ENCODE measurements at places on chromosomes 2 and 18.

- no peak for DNase-seq
Measured at GRCh38 chr2:192313773-192314172, 119.0 kb upstream of the TMEFF2 start.

DNA sequence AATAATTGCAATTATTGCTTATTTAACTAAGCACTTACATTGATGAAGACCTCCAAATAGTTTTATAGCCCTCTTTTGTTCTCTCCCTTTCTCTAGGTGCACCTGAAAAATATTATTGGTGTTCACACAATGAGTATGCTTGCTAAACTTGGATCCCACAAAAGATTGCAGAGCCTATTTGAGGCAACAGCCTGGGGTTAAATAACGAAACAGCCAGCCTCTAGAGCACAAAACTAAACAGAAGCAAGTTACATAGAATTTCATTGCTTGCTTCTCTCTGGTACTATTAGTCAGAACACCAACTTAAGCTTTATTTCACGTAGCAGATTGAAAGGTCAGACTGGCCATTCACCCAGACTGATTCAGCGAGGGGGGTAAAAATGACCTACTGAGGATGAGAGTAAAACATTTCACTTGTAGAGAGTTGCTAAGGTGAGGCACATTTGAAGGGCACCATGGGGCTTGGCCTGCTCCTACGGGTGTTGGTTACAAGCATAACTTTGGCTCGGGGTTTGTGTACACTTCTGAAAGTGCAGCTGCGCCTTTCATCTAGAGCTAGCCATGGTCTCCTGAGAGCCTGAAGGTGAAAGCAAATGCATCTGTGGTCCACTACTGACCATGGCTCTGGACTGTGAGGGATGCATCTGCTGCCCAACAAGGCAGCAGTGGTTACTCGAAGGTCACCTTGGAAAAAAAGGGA, 225.1 kb upstream of the LRRTM1 start:
- DNase-seq = no peak

GRCh38 chr2:148742373-148742772, 97.8 kb downstream of the EPC2 start:
- DNase-seq = peak; percentile 21

DNA sequence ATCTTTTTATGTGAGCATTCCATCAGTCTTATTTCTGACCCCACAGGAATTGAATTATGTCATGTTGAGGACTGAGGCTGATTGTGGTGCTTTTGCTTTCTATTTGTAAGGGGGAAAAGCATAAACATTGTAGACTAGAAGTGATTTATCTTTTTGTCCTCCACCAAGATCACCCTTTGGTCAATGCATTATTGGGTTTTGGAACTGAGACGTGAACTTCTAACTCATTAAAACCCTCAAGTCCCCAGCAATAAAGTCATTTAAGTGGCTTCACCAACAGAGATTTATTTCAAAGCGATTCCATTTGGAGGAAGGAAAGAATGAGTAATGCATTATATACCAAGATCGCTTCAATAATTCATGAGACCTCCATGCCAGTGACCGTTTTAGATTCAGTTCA, 75.5 kb upstream of the TXNDC2 start:
- DNase-seq = no peak

DNA sequence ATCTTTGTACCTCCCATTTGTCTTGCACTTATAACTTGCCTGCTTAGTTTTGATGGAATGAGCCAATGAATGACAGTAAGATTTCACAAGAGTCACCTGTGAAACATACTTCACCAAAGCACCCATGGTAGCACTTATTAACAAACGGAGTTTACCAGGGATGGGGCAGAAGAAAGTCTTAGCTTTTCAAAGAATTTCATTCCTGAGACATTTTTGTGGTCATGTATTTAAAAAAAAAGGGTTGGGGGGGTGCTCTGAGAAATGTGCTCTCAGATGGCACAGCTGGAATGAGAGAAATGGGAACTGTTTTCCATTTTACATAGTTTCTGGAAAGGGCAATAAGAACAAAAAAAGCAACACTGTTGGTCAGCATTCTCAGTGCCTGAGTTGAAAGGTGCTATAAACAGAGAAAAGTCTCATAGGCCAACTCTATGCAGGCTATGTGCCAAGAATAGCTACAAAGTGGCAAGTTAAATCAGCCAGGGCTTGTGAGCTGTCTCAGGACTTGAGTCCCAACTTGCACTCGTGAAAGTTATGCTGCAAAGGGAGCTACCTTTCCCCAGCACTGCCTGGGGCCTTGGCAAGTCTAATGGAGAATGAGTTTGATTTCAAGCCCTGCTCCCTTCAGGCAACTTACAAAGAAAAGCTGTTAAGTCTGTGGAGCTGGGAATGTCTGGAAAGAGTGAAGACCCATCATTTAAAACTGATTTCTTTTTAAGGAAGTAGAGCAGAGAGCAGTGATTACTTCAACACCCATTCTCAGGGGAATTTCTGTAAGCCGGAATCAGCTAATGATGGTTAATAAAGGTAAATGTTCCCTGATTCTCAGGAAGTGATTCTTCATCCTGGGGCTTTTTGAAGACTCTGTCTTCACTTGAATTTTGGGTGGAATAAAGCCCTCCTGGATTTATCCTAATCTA, 170.6 kb downstream of the SLC8A1 start:
- no peak for DNase-seq

DNA sequence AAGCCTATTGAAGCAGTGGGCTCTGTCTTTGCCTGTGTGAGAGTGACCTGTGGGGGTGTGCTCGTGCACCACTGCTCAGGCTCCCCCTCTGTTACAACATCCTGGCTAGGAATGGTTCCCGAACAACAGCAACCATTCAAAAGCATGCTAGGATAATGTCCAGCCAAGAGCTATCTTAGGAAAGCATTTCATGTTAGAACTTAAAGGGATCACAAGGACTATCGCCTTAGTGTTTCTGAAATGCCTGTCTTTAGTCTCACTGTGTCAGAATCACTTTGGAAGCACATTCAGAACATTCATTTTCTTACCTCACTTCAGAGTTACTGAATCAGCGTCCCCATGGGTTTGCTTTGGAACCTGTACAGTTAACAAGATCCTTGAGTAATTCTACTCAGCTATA, 134.9 kb upstream of the DSEL start:
- no peak for DNase-seq

- DNase-seq = no peak
Measured at GRCh38 chr18:26575865-26576217, 27.5 kb upstream of the KCTD1 start.

- DNase-seq = no peak
Measured at GRCh38 chr2:217753460-217754200, 249.2 kb downstream of the TNS1 start.

- DNase-seq = no peak
Measured at GRCh38 chr18:36459203-36459602, 161.7 kb downstream of the FHOD3 start.

Measured in NCI-H2171 (cell line).